ENCODE measurements at places on chromosomes 7 and 10. TPM values are rescaled to one million over a fixed set of nuclear protein-coding genes. Genes with fewer than 3 reads are reported as not detected.

The ADAP1 gene
- polyA plus RNA-seq, result 11.0 TPM

The LRGUK gene
- polyA plus RNA-seq, result 4.3 TPM

The CUTC gene
- polyA plus RNA-seq, result 27.5 TPM

The EXOC4 gene
- 72.1 TPM for polyA plus RNA-seq

The IPMK gene
- 7.7 TPM for polyA plus RNA-seq

The PAX4 gene
- polyA plus RNA-seq, result not detected

The GSTO2 gene
- polyA plus RNA-seq, result 52.8 TPM

The HOGA1 gene
- polyA plus RNA-seq, result 49.0 TPM

The LRRD1 gene
- 0.75 TPM for polyA plus RNA-seq

The OR6B1 gene
- polyA plus RNA-seq, result not detected

The CALCR gene
- 1.0 TPM for polyA plus RNA-seq

The TLL2 gene
- 0.78 TPM for polyA plus RNA-seq

The CDK14 gene
- polyA plus RNA-seq, result 38.6 TPM

The RTKN2 gene
- polyA plus RNA-seq, result 20.0 TPM

The RAMP3 gene
- polyA plus RNA-seq, result 8.2 TPM

The ZDHHC6 gene
- 87.7 TPM for polyA plus RNA-seq

The MGAM2 gene
- 0.91 TPM for polyA plus RNA-seq

The PTPN20 gene
- polyA plus RNA-seq, result 7.3 TPM

The HOXA9 gene
- polyA plus RNA-seq, result 124 TPM

The BICC1 gene
- 98.1 TPM for polyA plus RNA-seq

The HOXA3 gene
- polyA plus RNA-seq, result 47.9 TPM

The ITIH5 gene
- polyA plus RNA-seq, result 31.2 TPM

The OGDH gene
- 86.0 TPM for polyA plus RNA-seq

The SFTPA1 gene
- not detected for polyA plus RNA-seq

The TUBB8 gene
- 1.1 TPM for polyA plus RNA-seq

The FXYD4 gene
- not detected for polyA plus RNA-seq

The GBX1 gene
- polyA plus RNA-seq, result 0.22 TPM

The EVX1 gene
- 0.07 TPM for polyA plus RNA-seq

The GIMAP2 gene
- polyA plus RNA-seq, result 7.2 TPM

The ACSL5 gene
- 4.7 TPM for polyA plus RNA-seq

The WDFY4 gene
- polyA plus RNA-seq, result 2.1 TPM

The KCNIP2 gene
- 6.2 TPM for polyA plus RNA-seq

The AP5Z1 gene
- 18.9 TPM for polyA plus RNA-seq

Measured in left kidney (tissue), 8 donors.